ENCODE measurements at places on chromosomes 7 and 10. TPM values are rescaled to one million over a fixed set of nuclear protein-coding genes. Genes with fewer than 3 reads are reported as not detected.
A peak's percentile ranks its signal among the peaks of the same experiment; 100 is the strongest.

DNA sequence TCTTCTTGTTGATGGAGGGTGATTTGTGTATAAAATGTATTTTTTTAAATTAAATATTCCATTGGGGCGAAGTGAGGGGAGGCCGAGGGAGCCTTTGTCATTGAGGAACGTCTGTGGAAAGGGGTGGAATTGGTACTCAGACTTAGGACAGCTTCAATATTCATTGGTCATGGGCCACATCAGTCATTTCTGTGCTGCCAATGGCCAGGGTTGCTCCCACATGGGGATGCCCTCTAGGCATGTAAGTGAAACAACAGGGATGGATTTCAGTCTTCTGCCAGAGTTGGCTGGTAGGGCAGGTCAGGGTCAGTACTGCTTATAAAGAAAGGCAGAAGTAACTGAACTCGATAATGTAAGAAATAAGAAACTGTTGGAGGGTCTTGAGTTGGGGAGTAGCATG is 47.2 kb downstream of the NEURL1 start:
- no peak for DNase-seq

DNA sequence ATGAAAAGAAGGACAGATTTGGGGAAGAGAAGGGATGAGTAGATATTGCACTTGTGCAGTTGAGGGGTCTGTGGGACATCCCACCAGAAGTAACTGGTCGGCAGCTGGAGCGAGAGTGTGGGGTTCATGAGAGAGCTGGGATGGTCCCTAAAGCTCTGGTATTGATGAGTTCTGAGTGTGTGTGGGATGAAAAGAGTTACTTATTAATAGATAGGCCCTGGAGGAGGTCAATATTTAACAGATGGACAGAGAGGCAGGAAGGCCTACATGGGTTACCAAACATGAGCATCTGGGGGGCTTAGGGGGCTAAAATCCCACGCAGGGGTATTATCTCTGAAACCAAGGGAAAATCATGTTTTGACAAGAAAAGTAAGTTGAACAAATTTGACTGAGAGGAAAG is 95.7 kb upstream of the SFMBT2 start:
- no peak for DNase-seq

DNA sequence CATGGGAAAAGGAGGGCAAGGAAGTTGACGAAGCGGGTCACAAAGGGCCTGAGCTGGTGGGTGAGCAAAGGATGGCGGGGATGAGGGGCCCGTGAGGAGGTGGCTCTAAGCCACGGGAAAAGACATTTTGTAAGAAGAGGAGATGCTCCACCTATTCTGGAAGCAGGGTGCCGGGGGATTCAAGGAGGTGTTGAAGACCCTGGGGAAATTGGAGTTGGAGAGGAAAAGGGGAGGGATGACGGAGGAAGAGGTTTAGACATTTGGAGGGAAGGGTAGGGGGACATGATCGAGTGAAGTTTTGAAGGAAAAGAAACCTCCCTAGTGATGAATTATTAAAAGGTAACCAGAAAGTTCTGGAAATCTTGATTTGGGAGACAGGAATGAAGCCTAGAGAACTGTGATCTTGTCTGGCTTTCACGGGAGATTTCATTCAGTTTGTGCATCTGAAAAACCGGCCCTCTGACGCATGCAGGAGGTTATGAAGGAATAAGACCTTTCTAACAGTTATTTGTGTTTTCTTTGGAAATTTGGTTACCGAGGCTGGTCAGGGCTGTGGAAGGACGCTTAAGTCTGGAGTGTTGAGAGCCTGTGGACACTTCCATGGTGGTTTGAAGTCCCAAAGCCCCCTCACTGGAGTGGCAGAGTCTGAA is 1.4 kb downstream of the SMO start:
- DNase-seq, result no peak

- no peak for DNase-seq
Observed at GRCh38 chr7:149664666-149665065, 108.7 kb downstream of the ZNF467 start.

DNA sequence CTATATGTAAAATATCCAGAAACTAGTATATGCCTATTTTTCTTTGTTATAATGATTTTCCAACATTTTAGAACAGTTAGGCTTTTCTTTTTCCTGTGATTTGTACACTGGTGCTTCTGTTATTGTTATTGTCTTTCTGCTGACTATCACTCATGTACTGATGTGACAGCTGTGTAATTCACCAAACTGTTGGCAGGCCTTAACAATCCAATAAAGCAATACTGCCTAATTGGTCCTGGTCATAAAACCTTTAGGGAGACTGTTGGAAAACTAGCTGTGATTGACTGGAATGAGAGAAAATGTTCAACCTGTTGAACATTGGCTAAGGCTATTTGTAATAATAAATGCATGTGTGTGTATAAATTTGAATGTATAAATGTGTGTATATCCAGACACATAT is 956.6 kb downstream of the REEP3 start:
- no peak for DNase-seq

DNA sequence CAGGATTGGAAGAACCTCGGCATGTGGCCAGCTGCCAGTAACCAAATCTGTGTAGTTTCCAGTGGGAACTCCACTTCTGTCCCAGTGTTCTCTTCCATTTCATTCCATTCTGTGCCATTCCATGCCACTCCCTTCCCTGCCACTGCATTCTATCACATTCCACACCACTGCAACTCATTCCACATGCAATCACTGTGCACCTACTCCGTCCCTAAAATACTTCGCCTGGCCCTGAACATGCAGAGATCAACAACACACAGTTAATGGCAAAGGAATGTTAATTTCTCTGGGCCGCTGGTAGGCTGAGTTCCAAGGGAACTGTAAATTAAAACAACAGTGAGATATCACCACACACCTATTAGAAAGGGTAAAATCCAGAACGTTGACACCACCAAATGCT is 64.8 kb downstream of the AKR1B1 start:
- DNase-seq, result no peak

DNA sequence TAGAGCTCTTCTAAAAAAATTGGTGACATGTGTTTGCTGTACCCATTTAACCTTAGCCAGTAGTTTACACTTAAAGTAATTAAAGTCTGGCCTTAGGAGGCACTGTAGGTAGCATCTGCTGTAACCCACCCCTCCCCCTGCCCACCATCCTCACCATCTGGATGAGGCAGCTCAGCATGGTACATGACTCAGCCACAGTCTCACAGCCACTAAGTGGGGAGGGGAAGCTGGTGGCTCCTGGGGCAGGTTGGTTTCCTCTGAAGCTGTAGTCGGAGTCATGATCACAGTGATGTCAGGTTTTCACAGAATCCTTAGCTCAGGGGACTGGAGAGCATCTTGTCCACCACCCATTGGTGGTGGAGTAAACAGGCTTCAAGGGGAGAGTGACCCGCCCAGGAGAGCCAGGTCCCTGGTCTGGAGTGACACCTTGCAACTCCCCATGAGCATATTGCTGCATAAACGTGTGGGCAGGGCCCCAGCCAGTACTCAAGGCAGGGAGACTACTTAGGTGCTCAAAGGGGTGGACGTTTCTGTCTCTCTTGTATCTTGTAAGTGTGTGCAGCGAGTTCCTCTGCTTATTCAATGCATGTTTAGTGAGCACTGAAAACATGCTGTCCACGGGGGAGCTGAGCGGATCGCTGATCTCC is 125.9 kb downstream of the GRK5 start:
- DNase-seq, result peak; percentile 78

DNA sequence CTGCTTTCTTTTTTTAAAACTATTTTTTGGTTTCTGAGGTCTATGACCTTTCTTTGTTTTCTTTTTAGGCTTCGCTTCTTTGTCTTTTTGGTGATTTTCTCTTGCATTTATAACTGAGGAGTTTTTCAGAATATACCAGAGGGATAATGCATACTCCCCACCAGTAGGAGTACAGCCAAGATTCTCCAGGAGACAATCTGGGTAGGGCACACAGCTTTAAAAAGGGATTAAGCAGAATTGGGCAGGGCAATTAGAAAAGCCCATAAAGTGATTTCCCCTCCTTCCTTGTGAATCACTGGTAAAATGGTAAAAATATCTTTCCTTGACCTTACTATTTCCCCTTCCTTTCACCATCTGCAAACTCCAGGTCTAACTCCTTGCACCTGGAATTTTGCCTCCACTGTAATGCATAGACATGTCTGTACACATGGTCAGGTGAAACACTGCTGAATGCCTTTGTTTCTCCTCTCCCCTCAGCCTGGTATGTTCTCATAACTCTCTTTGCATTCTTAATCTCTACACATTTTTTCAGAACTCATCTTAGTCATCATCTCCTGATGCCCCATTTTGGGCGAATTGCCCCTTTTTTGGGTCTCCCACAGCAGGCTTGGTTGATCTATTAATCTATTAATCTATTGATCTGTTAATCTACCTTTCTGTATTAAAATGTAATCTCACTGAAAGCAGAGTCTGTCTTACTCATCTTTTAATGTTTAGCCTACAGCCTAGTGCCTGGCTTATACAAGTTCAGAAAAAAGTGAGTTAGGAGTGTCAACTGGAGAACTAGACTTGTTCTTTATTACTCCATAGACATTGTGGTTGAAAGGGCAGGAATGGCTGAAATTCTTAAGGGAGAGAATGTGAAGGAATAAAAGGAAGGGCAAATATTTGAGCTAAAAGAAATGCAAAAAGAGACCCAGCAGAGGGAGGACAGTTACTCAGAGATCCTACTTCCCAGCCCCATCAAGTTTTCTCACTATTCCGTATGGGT is 64.6 kb downstream of the MDFIC start:
- no peak for DNase-seq

DNA sequence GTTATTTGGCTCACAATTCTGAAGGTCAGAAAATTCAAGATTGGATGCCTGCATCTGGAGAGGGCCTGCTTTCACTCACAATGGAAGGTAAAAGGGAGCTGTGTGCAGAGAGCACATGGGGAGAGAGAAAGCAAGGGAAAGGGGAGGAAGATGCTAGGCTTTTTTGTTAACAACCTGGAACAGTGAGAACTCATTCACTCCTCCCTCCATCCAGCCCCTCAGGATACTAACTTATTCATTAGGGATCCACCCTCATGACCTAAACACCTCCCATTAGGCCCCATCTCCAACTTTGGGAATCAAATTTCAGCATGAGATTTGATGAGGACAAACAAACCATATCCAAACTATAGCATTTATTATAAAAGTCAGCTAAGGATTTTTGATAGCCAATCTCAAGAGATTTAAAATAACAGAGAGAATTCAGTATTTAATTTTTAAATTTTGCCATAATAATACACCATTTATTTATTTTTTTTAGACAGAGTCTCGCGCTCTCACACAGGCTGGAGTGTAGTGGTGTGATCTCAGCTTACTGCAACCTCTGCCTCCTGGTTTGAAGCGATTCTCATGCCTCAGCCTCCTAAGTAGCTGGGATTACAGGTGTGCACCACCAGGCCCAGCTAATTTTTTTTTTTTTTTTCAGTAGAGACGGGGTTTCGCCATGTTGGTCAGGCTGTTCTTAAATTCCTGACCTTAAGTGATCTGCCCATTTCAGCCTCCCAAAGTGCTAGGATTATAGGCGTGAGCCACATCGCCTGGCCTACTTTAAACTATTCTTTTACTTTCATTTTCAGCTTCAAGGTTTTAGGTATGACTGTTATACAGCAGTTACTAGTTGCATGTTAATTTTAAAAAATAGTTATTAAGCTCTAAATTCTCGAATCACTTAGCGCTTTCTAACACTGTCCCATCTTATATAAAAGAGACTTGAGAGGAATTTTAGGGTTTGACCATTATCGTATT is 20.3 kb upstream of the ETV1 start:
- no peak for DNase-seq

GRCh38 chr7:143015084-143015483 is 11.8 kb downstream of the OR9A2 start:
- no peak for DNase-seq

DNA sequence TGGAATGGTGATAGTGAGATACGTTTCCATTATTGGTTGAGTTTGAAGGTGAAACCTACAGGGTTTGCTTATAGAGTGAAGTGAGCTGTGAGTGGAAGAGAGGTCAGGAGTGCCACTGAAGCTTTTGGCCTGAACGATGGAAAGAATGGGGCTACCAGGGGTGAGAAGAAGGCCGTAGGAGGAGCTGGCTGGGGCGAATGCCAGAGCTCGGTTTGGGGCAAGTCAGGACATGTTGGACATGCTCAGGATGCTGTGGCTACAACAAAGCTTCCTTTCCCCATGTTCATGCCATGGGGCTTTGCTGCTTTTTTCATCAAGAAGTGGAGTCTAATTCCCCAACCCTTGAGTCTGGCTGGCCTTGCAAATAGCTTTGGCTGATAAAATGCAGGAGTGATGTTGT is 253.7 kb downstream of the GLRX3 start:
- no peak for DNase-seq

DNA sequence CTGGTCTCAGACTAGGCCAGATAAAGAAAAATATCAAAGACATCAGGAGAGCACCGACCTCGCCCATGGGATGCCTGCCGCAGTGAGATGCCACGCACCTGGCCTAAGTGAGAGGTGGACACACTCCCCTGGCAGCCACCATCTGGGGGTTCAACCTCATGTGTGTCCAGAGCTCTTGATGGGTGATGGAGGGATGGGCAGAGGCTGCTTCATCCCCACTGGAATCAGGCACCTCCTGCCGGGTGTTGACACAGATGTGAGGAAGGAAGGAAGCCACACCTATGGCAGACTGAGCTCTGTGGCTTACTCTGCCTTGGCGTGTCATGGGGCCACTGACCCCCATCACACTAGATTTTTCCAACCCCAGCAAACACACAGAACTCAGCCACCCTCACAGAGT is 11.4 kb downstream of the ZNF488 start:
- DNase-seq, result peak; percentile 4

GRCh38 chr10:35384265-35384868 is 48.1 kb downstream of the CCNY start:
- DNase-seq, result no peak

Gene NPSR1
- total RNA-seq, result not detected

Gene OPN4
- total RNA-seq, result not detected

Gene PANK1
- total RNA-seq, result 2.5 TPM

Gene ANK3
- 18.5 TPM for total RNA-seq
